SK-N-MC (cell line): ENCODE measurements at places on chromosomes 13 and 19.

- DNase-seq = no peak
Measured at GRCh38 chr19:13756210-13756609, 8.1 kb upstream of the MRI1 start.

GRCh38 chr19:29012457-29012856 is 200.5 kb downstream of the UQCRFS1 start:
- no peak for DNase-seq

DNA sequence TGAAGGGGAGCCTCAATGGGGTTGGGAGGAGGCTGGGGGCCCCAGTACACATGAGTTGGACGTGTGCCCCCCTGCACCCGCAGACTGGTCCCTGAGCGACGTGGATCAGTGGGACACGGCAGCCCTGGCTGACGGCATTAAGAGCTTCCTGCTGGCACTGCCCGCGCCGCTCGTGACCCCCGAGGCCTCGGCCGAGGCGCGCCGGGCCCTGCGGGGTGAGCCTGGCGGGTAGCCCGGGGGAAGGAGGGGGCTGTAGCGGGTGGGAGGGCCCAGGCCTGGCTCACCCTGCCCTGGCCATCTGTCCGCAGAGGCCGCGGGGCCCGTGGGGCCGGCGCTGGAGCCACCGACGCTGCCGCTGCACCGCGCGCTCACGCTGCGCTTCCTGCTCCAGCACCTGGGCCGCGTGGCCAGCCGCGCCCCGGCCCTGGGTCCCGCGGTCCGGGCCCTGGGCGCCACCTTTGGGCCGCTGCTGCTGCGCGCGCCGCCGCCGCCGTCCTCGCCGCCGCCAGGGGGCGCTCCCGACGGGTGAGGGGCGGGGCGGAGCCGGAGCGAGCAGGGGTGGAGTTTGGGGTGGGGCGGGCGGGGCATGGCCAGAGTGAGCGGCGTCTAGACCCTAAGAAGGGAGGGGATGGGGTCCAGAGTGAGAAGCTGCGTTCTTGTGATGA is 8.1 kb downstream of the PIK3R2 start:
- DNase-seq = no peak

DNA sequence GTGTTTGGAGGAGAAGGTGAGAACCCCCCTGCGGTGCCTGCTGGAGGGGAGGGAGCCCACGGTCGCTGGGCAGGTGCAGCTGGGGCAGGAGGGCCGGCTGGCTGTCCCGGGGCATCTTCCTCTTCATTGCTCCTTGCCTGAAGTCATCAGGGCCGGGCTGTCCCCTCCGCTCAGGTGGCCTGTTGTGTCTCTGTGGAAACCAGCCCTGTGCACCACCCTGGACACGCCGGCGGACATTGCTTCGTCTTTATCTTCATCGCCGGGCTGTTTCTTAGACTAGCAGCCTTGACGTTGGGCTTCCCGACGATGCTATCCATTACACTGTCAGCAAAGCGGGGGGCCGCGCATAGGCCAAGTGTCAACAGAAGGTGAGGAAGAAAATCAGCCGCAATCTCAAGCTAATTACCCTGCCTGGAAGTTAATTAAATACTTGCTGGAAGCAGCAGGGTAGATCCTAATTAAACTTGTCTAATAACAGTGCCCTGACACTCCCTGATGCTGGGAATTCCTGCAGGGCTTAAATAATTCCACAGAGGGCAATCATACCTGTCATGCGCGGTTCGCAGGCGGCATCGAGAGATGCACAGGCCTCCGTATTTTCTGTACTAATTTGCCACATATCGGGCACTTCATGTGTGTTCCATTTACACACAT is 111.4 kb upstream of the SOX1 start:
- DNase-seq = no peak

DNA sequence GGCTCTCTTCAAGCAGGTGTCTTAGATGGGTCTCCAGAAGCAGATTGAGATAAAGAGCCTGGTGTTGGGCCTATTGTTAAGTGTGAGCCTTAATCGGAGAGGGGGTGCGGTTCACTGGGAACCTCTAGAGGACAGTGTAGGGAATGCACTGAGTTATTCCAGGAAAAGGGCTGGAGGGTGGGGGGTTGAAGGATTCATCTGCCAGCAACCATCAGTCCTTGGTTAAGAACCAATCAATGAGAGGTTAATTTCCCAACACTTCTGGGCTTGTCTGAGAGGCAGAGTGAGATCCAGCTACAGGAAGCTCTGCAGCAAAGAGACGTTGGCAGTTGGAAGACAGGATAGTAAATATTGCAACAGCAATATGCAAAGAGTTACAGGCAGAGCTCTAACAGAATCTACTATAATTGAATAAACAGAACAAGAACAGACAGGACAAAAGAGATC is 28.7 kb downstream of the CYP4F2 start:
- DNase-seq = no peak

- peak; percentile 24 for DNase-seq
Measured at GRCh38 chr13:50198508-50198907, 183.3 kb downstream of the KCNRG start.

- DNase-seq = no peak
Measured at GRCh38 chr19:31181535-31181934, 167.7 kb downstream of the TSHZ3 start.

DNA sequence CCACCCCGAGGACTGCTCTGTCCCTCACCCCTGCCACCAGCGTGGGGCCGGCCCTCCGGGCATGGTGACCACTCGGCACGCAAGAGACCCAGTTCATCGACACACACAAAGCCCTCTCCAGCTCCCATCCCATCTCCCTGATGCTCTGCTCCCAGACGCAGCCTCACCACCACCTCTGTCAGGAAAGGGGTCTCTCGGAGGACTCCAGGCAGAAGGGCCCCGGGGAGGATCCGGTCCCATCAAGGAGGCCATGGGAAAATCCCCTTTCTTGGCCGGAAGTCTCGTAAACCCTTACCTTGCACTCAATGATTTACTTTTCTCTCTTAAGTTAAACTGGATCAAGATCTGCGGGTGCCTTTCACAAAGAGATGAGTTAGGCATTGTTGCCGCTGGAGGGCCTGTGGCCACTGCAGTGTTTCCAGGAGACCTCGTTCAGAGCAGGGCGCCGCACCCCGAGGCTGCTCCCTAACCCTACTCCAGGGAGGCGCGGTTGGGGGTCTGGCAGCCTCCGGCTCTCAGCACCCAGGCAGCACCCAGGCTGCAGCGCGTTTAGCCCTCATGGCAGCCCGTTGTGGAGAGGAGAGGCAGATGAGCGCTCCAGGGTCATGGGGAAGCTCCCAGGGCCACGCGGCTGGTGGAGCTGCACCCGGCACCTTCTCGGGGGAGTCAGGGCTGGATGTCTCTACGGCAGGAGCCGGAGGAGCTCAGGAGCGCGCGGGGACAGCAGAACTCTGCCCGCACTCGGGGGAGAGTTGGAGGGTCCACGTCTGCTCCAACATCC is 31.0 kb downstream of the C2CD4C start:
- DNase-seq = no peak

GRCh38 chr13:97621631-97622030 is 187.7 kb downstream of the RAP2A start:
- no peak for DNase-seq

- no peak for DNase-seq
Measured at GRCh38 chr13:110343241-110343865, 36.3 kb downstream of the COL4A2 start.

DNA sequence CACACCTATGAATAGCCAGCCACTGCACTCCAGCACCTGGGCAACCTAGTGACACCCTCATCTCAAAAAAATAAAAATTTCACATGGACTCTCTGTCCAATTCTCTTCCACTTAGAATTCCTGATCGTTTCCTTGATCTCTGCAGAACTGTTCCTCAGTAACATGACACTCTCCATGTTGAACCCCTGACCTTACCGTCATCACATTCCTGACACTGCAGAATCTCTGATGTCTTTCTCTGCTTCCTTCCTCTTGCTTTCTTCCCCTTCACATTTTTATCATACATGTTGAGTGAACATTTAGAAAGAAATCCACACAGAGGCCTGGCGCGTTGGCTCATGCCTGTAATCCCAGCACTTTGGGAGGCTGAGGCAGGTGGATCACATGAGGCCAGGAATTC is 15.0 kb downstream of the ZNF114 start:
- DNase-seq = no peak

- DNase-seq = no peak
Measured at GRCh38 chr19:10805065-10805757, 30.8 kb downstream of the TMED1 start.

DNA sequence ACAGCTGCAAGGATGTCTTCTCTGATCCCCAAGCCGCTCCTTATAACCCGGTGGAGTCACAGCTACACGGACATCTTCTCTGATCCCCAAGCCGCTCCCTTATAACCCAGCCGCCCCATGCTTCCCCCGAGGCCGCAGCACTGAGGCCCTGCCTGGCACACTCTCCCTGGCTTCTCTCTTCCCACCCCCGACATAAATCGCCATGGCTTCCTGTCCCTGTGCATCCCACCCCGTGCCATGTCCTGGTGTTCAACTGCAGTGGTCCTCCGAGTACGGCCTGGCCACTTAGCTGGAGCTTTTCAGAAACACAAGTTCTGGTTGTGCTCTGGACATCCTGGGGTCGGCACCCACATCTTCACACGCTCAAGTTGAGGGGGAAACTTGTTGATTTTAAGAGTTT is 60.4 kb downstream of the RASA3 start:
- DNase-seq = no peak

DNA sequence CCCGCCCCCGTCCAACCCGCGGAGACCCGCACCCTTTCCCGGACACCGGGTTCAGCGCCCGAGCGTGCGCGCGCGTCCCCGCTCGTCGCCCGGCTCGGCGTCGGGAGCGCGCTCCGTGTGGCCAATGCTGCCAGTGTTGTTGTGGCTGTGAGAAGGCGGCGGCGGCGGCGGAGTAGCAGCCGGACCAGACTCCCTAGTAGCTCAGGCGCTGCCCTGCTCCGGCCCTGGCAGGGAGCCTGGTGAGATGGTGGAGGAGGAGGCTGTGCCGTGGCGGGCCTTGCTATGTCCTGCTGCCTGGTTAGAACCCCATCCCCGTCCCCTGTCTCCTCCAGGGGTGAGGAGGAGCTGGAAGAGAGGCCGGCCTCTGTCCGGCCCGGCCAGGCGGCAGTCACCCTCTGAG is 553.2 kb downstream of the TUBA3C start:
- DNase-seq = no peak

GRCh38 chr19:10422046-10422461 is 1.7 kb downstream of the PDE4A start:
- DNase-seq = no peak

- no peak for DNase-seq
Measured at GRCh38 chr19:1400281-1401137, 833 bp downstream of the GAMT start.

- no peak for DNase-seq
Measured at GRCh38 chr19:13053761-13054625, 48.7 kb downstream of the LYL1 start.

GRCh38 chr19:18283338-18283737 is 1.9 kb upstream of the JUND start:
- DNase-seq = no peak
